ENCODE measurements at places on chromosomes 1 and 21. TPM values are rescaled to one million over a fixed set of nuclear protein-coding genes. Genes with fewer than 3 reads are reported as not detected.

The RBP7 gene
- total RNA-seq, result not detected

DNA sequence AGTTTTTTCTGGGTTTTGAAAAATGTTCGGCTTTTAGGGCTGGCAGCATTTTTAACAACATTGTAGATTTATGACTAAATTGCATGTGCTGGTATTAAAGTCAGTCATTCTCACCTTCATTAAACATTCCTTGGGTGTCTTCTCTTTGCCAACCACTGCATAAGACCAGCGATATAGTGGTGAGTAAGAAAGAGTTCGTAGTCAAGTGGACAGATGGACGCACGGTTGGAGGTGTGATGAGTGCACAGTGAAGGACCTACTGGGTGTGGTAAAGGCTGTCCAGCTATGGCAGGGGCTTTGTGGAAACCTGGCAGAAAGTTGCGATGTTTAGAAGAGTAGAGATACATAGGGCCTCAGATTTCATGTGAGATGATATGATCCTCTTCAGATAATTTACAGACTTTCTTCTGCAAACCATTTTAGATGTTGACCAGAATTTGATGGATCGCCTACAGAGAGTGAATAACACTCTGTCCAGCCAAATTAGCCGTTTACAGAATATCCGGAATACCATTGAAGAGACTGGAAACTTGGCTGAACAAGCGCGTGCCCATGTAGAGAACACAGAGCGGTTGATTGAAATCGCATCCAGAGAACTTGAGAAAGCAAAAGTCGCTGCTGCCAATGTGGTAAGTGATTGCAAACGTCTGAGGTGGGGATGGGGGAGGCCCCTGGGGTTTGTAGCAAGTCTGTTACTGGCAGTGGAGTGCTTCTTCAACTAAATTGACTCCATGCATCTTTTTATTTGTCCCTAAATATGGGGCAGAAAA, 56.0 kb upstream of the LAMC2 start:
- DNase-seq, result peak; percentile 30

The SPRR2F gene
- not detected for total RNA-seq

The E2F2 gene
- total RNA-seq, result 3.1 TPM

DNA sequence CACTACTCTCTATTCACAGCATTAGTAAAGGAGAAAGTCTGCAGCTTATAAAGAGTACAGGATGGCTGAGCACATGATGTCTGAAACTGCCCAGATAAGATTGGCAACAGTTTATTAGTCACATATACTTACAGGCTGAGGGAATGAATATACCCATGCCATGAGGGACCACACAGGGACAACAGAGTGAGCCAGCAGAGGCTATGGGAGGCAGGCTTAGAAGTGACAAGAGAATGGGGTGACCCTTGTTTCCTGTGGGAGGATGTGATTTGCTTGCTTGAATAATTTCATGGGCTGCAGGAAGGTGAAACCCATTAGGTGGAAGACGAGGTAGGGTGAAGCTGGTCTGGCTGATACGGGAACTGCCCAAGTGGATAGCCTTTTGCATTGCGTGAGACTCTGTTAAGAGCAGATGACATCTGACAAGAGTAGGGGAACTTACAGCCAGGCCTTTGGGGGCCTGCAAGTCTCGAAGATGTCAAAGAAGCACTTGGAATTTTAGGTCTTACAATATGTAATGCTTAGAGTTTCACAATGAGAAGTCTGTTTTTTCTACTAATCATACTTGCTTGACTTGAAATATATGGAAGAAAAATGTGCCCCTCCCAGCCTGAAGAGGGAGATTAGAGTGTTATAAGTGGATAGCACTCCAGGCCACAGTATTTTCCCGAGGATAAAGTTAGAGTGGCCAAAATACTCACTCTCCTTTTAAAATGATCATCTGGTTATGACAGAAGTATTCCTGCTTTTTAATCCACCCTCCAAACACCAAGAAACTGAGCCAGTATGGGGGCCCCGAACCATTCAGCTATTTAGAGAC, 34.6 kb upstream of the TNFSF4 start:
- no peak for DNase-seq

DNA sequence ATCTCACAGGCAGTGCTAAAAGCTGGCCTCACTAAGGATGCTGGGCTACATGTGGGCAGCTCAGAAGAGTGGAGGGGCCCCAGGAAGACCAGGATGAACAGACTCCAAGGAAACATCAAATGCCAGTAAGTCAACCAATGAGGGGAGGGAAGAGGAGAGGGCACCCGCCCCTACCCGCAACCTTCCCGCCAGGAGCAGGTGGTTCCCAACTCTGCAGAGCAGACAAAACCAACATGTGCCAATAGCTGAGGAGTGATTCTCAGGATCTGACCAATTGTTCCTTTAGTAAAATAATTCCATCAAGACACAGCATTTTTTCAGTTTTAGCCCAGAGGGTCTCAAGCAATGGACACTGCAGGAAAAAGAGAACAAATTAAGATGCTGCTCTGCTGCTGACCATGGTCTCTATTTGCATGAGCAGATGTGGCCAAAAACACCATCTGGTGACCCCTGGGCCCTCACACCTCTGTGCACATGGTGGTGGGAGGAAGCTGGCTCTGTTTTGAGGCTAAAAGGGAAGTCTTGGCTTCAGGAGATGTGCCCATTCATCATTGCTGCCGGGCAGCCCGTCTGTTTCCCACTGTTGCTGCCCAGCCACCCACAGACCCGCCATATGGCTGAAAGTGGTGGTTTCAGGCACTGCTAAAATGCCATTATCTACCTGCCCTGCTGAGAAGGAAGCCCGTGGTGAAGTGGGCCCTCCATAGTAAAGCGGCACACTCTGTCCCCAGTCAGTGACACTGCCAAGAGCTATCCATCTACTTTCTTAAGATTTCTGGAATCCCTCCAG, 231.8 kb downstream of the KCNH1 start:
- peak; percentile 89 for DNase-seq

- DNase-seq, result no peak
Measured at GRCh38 chr1:115529216-115529897, 112.4 kb upstream of the VANGL1 start.

DNA sequence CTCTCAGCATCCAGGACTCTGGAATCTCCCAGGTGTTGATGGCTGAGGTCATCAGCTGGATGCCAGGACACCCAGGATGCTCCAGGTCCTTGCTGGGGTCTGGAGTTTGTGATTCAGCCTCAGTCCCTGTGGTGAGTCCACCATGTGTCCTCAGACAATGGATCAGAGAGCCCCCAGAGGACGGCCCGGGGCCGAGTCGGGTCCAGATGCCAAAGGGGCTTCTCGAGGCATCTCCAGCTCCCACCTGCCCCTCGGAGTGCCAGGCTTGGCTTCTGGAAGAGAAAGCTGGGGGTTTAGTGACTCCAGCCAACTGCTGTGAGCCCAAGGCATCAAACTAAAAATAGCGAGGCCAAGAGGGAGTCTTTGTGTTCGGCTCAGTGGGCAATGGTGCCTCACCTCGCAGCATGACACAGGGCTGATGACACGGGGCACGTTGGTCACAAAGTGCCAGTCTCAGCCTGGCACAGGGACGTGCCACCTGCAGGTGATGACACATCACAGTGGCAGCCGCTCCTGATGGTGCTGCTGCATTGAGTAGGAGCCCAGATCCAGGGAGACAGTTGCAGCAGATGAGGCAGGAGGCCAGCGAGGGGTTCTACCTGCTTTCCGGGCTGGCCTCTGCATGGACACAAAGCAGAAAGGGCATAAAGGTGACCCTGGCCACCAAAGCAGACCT, 10.6 kb downstream of the PDE9A start:
- peak; percentile 45 for DNase-seq

- DNase-seq, result no peak
Measured at GRCh38 chr1:119373465-119373864, 4.9 kb downstream of the HAO2 start.

- DNase-seq, result no peak
Measured at GRCh38 chr1:198082576-198082975, 74.2 kb upstream of the NEK7 start.

GRCh38 chr1:217010253-217010652, 287.0 kb upstream of the ESRRG start:
- no peak for DNase-seq

- no peak for DNase-seq
Measured at GRCh38 chr1:168861421-168862004, 132.5 kb upstream of the DPT start.

The PTPN22 gene
- 0.36 TPM for total RNA-seq

DNA sequence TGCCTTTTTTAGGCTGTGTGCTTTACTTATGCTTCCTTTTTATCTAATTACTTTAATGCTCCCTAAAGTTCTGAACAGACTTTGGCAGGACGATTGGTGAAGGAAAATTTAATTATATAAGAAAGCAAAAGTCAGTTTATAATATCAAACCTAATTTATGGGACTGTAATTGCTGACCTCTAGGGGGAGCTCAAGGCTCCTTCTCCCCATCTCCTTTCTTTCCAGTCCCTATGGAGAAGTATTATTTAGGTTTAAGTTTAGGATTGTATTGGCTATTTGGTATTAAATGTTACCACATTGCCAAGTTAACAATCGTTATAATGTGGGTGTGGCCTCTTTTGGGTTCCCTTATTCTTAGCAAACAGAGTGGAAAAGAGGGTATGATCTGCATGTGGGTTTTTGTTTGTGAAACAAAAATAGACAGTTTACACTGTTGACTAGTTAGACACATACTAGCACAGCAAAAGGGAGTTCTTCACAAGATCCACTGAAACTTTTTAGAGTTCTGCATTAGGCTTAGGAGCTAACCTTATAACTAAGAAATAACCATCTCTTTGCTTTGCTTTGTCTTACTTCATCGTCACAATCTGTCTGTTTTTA, 48.2 kb upstream of the TNFSF4 start:
- no peak for DNase-seq

The SLC30A2 gene
- not detected for total RNA-seq

GRCh38 chr1:216194721-216195120, 228.5 kb downstream of the USH2A start:
- DNase-seq, result no peak

The SERINC2 gene
- total RNA-seq, result 2.8 TPM

The SHE gene
- 2.8 TPM for total RNA-seq

The CA6 gene
- total RNA-seq, result not detected

DNA sequence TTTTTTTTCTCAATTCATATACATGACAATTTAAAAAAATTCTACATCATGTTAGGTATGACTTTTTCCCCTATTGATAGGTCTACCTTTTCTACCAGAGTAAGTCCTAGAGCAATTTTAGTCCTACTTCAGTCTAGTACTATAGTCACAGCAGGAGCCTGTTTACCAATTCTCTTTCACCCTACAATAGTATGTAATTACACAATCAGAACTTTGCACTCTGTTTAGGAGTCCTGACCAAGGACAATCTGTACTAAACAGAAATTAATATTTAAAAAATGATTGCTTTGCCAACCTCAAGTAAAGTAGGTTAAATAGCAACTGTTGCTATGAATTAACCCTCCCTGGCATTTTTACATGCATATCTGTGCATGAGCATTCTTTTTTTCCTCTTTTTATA, 810 bp upstream of the CYP4A11 start:
- DNase-seq, result no peak

The KIAA1614 gene
- 8.2 TPM for total RNA-seq

Data from cerebellum (tissue), 4 donors.